CD4-positive, alpha-beta T cell treated with Interleukin-21 for 1 hour (primary cell): ENCODE measurements at places on chromosomes 2 and 18.
A peak's percentile ranks its signal among the peaks of the same experiment; 100 is the strongest.

DNA sequence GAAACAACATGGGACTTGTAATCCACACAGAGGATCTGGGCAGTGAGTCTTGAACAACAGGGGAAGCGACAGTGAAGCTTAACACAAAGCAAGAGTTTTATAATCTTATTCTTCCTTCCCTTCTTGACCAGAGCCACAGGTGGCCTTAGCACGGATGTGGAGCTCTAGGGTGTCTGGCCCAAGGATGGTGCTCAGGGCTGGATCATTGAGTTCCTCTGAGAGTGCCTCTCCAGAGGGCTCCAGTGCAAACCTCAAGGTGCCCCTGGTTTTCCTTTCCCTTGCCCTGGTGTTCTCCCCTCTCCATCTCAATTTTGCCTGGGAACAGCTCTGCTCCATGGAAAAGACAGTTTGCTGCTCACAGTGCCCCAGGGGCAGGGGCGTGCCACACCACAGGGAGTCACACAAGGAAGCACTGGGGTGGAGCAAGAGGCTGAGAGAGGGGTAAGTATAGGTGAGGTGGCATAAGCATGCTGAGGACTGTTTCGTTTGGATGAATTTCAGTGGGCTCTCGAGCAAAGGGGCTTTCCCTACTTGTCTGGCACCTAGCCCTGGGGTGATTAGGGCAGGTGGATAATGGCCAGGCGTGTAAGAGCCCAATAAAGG lies 88.6 kb upstream of the B3GNT7 start:
- no peak for DNase-seq

DNA sequence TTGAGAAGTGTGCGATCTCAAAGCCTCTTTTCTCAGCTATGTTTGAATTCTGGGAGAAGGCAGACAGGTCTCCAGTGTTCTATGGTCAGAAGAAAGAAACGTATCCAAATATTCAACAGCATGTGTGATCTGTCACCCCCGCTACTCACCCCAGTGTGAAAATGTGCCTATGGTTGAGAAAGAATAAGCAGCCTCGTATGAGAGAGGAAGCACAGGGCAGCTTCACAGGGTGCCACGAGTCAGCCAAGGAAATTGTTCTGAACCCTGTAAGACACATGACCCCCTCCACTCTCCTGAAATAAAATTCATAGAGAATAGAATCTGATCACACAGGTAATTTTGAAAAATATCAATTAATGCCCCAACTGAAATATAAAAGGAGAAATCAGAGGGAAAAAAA lies 8.0 kb upstream of the SF3B1 start:
- DNase-seq = no peak

DNA sequence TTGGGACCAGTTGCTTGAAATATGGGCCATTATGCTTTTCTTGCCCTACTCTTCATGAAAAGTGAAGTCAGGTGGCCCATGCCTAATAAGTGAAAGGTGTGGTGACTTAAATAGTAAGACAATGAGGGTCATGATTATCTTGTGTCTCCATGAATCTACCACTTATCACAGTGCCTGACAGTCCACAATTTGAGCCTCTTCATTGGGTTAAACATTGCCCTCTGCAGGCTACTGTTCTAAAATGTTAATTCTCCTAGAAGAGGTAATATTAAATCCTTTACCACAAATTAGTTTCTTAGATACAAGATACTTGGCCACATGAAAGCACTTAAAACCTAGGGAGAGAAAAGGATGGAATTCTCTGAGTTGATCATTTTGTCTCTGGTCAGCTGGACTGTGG lies 4.0 kb downstream of the EGR4 start:
- no peak for DNase-seq

- no peak for DNase-seq
These were observed 1.4 kb downstream of the RAB11FIP5 start for GRCh38 chr2:73111073-73112025.

- DNase-seq = no peak
These were observed 10.8 kb downstream of the EMILIN2 start for GRCh38 chr18:2857491-2858131.

DNA sequence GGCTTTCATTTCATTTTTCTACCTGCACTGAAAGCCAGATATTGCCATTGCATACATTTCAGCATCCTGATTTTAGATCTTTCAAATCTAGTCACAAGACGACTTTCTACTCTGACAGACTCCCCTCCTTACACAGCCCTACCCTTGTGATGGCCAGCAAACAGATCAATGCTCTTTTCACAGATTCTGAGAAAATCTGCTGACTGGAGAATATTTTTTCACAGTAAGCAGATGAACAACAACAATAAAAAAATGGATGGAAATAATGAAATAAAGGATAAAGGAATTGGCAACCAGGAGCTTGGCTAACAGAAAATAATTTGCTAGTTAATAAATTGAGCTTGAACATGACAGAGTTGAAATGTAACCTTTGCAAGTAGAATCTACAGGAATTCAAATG lies 527.2 kb downstream of the IRS1 start:
- no peak for DNase-seq

- no peak for DNase-seq
These were observed 91.9 kb upstream of the LRP1B start for GRCh38 chr2:142222715-142223114.

GRCh38 chr18:79988451-79989194 lies at the start of gene TXNL4A:
TSS of gene TXNL4A (minus strand) at chr18:79988563. CDS start at chr18:79988392, 171 bp downstream.
- DNase-seq = peak; percentile 84

DNA sequence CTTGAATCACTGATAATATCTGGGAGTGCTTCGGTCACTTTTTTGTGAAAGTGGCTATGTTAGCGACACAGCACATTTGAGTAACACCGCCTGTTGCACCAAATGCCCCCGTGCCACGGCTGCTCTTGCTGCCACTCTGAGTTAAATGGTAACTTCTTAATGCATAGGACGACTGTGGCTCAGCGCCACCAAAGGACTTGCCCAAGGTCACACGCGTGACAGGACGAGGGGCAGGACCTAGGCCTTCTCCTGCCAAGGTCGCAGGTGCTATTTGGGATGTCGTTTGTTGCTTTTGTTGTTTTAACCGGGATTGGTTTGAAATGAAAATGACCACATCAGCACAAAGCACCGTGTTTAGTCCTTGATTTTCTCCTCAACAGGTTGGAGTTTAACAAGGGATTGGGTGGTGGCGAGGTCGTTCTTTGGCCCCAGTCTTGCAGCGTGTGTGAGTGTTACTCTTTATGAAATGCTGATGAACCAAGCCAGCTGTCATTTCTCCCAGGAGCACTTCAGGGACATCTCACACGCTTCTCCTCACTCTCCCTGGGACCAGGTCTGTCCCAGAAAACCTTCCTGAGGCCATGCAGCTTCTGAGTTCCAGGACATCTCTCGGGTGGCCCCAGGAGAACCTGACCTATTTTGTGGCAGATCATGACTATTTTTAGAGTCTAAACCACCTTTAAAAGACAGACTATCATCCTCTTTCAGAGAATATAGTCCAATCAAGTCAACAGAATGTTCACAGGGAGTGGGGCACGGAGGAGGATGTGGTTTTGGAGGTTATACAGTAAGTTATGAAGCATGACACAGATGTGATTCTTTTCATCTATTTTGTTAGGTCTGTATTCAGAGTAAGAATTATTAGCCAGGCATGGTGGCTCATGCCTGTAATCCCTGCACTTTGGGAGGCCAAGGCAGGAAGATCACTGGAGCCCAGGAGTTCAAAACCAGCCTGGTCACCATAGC lies 49.9 kb downstream of the MTCL1 start:
- DNase-seq = peak; percentile 72

- DNase-seq = no peak
These were observed 14.6 kb downstream of the SFT2D3 start for GRCh38 chr2:127715778-127716449.

DNA sequence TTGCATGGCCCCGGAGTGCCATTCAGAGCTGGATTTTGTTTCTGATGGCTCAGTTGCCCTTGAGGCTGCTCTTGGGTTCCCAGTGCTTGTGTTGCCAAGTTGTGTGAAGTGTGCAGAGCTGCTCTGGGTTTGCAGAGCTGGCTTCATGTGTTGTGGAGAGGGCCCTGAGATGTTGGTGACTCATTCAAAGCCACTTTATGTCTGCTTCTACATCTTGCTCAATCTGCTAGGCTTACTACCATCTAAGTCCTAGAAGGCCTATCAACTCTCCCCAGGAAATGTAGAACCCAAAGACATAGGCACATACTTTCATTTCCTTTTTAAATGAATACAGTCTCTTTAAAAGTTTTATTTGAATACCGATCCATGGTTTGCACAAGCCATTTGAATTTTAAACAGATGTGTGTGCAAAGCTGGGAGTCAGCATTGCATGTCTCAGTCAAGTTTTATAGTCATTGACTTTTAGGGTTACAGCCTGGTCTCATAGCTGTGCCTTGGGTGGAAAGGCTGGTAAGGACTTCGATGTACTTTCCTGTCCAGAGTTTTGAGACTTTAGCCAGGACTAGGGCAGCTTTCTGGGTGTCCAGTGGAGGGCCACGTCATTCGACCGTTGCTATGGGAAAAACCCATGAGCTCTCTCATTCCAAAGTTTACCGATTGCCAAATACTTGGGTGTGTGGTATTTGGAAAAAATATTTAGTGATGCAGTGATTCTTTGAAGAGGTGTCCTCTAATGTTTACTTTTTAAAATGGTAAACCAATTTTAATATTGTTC lies 105.0 kb downstream of the LTBP1 start:
- no peak for DNase-seq

DNA sequence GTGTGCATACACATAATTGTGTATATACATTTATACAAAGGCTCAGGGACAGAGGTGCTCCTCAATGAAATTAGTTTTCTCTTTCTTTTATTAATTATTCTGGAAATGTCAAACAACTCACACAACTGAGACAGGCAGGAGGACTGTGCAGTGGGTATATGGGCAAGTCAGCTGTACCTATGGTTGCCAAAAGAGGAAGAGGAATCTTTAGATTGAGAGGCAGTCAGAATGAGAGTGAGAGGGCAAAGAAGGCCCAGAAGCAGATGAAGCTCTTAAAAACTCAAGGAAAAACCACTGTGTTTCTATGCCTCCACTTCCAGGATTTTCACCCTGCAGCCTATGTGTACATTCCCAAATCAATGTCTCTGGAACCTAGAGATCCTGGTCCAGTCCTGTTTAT lies 79.1 kb downstream of the CACNB4 start:
- no peak for DNase-seq

- DNase-seq = no peak
These were observed 19.2 kb downstream of the CDC42EP3 start for GRCh38 chr2:37652199-37652640.

GRCh38 chr2:203705178-203705577 lies 1.3 kb upstream of the CD28 start:
- peak; percentile 69 for DNase-seq

DNA sequence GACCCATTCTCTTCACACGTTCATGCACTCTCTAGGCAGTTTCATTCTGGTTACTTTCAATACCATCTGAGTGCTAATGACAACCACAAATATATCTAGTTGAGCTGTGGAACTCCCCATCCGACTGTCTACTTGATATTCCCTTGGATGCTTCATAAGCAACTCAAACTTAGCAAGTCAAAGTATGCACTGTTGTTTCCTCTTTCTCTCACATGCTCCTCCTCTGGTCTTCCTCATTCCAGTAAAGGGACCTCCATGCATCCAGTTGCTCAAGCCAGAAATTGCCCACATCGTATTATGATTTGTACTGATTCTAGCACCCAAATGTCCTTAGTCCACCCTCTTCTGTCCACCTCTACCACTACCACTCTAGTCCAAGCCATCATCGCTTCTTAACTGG lies 22.3 kb downstream of the SEMA4F start:
- no peak for DNase-seq

DNA sequence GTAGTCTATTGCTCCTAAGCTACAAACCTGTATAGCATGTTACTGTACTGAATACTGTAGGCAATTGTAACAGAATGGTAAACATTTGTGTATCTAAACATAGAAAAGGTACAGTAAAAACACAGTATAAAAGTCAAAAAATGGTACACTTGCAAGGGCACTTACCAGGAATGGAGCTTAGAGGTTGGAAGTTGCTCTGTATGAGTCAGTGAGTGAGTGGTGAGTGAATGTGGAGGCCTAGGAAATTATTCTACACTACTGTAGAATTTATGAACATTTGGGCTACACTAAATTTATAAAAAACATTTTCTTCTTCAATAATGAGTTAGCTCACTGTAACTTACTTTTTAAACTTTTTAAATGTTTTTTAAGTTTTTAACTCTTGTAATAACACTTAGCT lies 19.0 kb downstream of the NABP1 start:
- DNase-seq = no peak

DNA sequence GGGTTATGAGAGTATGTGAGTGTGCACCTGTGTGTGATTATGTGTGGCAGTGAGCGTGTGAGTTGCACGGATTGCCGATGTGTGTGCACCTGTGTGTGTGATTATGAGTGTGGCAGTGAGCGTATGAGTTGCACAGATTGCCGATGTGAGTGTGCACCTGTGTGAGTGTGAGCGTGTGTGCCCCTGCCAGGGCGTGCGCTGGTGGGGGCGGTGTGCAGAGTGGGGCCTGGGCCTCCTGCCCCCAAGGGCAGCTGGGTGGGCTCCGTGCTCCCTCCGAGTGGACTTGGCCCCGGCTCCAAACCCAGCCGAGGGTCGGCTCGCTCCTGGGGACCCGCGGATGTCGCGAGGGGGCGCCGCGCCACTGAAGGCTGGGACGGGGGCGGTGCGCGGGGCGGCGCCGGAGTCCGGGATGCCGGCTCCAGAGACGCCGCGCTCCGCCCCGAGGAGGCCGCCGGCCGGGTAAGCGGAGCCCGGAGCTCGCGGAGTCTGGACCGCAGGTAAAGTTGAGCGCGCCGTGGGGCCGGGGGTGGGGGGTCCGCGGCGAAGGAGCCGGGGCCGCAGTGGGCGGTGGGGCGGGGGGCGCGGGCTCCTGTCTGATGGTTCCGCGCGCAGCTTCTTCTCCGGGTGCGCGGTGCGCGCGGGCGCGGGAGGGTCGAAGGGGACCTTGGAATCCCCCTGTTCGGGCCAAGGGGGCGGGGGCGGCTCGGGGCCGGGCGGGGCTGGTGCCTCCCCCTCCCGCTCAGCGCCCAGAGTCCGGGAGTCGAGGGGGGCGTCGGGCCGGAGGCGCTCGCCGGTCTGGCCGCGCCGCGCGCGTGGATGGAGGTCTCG lies at the start of gene KCNG2:
Gene KCNG2, plus strand, starts transcription at position 421 of the 828 bp plus-strand sequence. CDS start 65,730 bp downstream, outside the sequence.
- DNase-seq = no peak

DNA sequence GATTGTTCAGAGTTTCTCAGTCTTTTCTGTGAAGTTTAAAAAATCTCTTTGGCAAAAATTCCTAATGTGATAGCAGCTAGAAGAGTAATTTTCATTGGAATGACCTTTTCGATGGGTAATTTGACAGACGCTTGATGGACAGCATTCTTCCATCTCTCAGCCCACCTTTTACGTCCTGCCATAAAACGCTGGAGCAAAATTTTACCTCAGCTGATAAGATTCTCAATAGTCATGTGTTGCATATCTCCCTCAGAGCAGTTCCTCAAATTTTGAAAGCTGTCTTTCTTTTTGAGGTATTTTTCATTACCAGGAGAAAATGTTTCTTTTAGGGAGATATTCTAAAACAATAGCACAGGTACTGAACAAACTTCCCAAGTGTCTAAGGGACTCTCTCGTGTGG lies 441.4 kb downstream of the PARD3B start:
- DNase-seq = no peak

DNA sequence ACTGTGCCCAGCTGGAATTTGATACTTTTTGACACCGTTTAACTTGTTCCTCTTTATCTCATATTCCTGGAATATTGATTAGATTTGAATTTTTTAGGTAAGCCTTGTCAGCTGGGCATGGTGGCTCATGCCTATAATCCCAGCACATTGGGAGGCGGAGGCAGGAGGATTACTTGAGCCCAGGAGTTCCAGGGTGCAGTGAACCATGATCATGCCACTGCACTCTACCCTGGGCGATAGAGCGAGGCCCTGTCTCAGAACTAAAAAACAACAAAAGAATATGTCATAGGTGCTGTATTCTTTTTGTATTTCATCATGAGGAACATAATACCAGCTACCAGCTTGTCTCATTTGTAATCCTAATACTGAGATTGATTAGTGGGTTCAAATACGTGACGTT lies 90.3 kb downstream of the ZNF532 start:
- no peak for DNase-seq
